ENCODE measurements at places on chromosomes 4 and X.

GRCh38 chrX:5810636-5811035 lies 418.0 kb downstream of the NLGN4X start:
- DNase-seq = no peak

GRCh38 chrX:40008791-40009461 lies 88.8 kb downstream of the BCOR start:
- no peak for DNase-seq

- no peak for DNase-seq
These were observed 81.5 kb downstream of the REPS2 start for GRCh38 chrX:17027931-17028330.

- no peak for DNase-seq
These were observed 179.7 kb downstream of the STIM2 start for GRCh38 chr4:27040356-27040755.

DNA sequence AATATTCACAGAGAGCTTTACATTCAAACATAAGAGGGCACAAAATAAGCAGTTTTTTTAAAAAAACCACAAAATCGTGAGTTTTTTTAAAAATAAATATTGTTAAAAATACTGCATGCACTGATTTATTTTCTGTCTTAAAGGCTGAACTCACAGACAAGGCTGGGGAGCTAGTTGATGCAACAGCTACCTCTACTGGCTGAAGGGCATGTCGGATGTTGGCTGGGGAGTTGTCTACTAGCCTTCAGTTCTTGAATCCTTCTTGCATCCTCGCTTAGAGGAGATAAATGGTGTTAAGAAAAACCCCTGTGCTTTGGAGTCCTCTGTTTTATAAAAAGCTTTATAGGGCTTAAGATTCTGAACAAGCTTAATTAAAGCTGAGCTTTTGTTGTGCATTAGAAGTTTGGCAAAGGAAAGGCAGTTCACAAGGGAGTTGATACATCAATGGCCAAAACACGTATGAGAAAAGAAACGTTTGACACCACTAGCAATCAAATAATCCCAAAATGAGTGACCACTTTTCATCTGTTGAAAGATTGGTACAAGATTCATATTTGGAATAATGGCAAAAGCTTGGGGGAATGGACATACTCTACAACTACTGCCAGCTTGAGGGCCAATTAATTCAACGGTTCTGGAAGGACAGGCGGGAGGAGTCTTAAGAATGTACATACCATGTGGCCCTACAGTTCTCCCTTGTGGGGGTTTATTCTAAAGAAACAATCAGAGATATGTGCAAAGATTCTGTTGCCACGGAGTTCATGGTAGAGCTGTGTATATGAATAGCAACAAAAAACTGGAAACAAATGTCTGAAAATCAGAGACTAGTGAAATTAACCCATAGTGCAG lies 94.7 kb downstream of the SEL1L3 start:
- peak; percentile 65 for DNase-seq

DNA sequence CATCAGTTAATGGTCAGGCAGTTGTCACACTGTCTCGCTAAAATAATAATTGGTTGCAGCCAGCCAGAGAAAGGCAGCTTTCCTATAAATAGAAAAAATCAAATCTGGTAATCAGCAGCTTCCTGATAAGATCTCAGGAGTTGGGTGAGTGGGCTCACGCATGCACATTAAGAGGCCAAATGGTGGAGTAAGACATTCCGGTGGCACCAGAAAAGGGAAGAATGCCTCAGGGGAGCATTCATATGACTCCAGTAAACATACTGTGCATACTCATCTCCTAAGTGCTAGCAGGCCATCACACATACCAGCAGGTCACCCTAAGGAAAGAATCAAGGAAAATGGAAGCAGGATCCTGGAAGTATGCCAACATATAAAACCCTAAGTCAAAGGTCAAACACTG lies 40.1 kb downstream of the UGT2B15 start:
- DNase-seq = no peak

DNA sequence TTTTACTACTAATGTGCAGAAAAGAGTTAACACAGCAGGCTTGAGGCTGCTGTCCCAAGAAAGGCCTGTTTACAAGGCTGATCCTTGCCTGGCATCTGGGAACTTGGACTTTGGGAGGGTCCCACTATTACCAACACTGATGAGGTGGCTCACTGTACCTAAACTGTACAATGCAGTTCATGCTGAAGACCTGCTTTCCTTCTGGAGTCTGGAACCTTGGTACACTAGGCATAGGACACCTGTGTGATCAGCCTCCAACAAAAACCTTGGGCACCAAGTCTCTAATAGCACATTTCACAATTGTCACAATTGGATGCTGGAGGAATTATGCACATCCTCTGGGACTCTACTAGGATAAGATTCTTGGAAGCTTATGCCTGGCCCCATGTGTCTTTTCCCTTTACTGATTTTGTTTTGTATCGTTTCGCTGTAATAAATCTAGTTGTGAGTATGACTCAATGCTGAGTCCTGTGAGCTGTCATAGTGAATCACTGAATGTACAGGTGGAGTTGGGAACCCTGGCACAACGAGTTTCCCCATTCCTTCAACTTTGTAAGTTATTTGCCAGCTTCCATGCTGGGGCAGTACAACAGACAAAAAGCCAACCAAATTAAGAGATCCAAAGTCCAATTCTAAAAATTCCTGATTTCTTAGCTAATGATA lies 45.9 kb downstream of the TEC start:
- DNase-seq = no peak

GRCh38 chr4:90317785-90318184 lies 190.6 kb downstream of the CCSER1 start:
- no peak for DNase-seq
